AG20443 (cell line): ENCODE measurements at places on chromosomes 16 and 17.
A peak's percentile ranks its signal among the peaks of the same experiment; 100 is the strongest.

GRCh38 chr17:14845591-14846281 lies 419.4 kb downstream of the PMP22 start:
- peak; percentile 22 for DNase-seq

GRCh38 chr16:85995541-85996423 lies 96.8 kb downstream of the IRF8 start:
- no peak for DNase-seq

DNA sequence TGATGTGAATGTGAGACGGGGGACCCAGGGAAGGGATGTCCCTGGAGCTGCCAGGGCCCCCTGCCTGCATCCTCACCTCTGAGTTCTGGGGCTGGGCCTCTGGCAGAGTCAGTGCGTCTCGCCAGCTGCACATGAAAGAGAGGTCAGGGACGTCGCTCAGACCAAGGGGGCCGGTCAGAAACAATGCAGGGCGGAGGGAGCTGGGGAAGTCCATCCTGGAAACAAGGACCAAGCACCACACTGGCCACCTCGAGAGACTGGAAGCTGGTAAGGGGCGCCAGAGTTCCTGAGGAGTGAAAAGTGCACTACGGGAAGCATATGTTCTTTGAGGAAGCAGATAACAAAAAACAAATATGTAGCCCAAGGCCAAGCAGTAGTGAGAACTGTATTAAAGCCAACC lies 2.1 kb downstream of the TAF1C start:
- no peak for DNase-seq

GRCh38 chr16:12390644-12391043 lies 413.0 kb downstream of the CPPED1 start:
- DNase-seq, result peak; percentile 67

DNA sequence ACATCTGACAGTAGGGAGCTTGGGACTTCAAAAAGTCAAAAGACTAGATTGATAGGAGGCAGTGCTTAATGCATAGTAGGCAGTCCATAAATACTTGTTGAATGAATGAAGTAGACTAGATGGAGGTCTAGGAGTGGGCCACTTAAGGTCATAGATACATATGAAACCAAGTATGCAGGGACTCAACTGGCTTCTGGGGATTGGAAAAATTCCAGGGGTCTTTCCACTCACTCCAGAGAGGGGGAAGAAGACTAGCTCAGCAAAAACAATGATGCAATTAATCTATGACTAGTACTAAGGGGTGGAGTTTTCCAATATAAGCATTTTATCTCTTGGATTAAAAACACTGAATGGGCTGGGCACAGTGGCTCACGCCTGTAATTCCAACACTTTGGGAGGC lies 298.3 kb upstream of the XYLT1 start:
- DNase-seq, result no peak

DNA sequence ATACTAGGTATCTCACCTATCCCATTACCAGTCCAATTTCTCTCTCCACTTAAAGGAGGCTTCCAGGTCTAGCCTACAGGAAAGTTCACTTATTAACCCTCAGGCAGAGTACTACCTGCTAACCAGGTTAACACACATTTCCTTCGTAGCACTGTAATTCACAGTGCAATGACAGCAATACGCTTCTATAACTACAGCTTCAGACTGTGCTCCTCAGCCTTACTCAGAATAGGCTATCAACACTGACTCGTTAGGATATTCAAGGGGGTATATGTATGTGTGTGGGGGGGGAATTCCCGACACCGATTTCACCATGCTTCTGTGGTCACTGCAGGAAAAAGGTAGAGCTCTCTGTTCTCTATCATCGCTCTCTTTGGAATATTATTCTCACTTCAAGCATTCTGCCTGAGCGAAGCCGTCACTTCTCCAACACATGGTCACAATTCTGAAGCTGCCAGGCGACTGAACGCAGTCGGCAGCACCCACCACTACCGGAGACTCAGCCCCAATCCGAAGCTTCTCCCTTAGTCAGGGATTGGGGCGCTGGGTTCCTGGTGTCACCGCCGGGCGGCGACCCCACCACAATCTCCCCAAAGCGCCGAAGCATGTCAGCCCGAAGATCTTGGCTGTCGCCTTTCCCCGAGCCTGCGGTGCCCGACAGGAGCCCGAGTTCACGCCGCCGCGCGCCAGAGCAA lies 618 bp downstream of the GGA3 start:
- DNase-seq, result no peak

DNA sequence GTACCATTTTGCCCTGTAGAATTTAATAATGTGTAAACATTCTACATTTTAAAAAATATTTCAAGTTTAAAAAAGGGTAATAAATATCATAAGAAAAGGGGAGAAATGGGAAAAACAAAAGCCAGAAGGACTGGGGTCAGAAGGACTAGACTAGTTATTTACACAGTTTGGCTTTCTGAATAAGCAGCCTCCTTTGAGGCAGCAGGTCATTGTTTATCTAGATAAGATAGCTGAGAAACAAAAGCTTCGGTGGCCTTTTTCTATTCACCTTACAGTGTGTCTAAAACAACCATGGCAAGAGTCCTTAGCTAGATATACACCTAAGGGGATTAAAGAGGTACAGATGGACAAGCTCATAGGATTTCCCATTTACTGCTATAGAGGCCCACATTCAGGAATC lies 396.5 kb upstream of the PMFBP1 start:
- no peak for DNase-seq

DNA sequence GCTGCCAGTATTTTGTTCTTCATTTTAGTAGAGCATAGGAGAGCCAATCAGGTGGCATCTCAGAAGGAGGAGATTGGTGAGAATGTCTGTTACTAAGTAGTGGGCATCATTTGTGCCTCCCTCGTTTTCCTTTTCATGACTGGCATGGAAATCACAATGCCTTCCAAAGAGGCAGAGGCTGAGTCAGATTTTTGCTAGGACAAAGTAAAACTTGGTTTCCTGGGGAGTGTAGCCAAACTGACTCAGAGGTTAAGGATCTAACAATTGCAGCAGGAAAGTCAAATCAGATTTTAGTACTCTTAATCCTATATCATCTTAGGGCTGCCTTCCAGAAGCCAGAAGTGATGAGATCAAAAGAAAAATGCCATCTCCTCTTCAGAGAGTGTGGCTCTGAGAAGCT lies 138.7 kb downstream of the ANKFN1 start:
- DNase-seq, result peak; percentile 72

GRCh38 chr16:7304958-7305357 lies 27.7 kb upstream of the RBFOX1 start:
- DNase-seq, result no peak

GRCh38 chr17:48444516-48445247 lies 14.7 kb upstream of the SKAP1 start:
- DNase-seq, result no peak

GRCh38 chr16:79559532-79559931 lies 41.0 kb downstream of the MAF start:
- DNase-seq, result no peak

DNA sequence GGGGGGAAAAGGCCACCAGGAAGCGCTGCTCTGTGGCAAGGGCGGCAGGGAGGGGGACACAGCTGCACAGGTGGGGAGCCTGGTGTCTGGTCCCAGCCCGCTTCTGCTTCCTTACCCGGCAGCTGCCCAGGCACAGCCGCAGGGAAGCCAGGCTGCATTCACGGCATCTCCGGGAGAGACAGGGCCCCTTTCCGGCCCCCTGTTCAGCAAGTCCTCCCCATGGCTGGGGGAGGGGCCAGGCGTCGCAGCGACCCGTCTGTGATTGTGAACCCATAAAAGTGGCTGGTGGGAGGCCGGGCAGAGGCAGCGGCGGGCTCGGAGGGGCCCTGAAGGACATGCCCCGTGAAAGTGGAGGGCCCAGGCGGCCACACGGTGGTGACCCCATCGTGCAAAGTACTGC lies 28.7 kb downstream of the SOX8 start:
- no peak for DNase-seq

DNA sequence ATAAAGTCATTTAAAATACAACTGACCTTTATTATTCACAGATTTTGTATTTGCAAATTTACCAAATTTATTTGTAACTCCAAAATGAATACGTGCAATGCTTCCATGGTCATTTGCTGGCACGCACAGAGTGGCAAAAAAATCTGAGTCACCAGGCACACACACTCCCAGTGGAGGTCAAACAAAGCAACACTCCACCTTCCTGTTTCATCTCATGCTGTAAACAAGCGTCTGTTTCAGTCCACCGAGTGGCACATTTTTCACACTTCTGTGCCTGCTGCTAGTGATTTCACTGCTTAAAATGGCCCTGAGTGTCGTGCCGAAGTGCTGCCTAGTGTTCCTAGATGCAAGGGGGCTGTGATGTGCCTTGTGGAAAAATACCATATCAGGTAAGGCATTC lies 17.8 kb upstream of the ITGAE start:
- no peak for DNase-seq

- DNase-seq, result no peak
These were observed 806 bp downstream of the TBX21 start for GRCh38 chr17:47733674-47734410.

- DNase-seq, result peak; percentile 28
These were observed 20.4 kb upstream of the SMURF2 start for GRCh38 chr17:64682261-64683181.

- DNase-seq, result peak; percentile 91
These were observed at the start of gene CDK5R1 for GRCh38 chr17:32486701-32487472. CDK5R1 (plus strand) TSS chr17:32486993; CDS start chr17:32487621, 628 bp downstream.

- DNase-seq, result no peak
These were observed 26.8 kb downstream of the DRC3 start for GRCh38 chr17:17999364-18000029.

GRCh38 chr17:81163703-81164370 lies 1.5 kb upstream of the PVALEF start:
- DNase-seq, result no peak

DNA sequence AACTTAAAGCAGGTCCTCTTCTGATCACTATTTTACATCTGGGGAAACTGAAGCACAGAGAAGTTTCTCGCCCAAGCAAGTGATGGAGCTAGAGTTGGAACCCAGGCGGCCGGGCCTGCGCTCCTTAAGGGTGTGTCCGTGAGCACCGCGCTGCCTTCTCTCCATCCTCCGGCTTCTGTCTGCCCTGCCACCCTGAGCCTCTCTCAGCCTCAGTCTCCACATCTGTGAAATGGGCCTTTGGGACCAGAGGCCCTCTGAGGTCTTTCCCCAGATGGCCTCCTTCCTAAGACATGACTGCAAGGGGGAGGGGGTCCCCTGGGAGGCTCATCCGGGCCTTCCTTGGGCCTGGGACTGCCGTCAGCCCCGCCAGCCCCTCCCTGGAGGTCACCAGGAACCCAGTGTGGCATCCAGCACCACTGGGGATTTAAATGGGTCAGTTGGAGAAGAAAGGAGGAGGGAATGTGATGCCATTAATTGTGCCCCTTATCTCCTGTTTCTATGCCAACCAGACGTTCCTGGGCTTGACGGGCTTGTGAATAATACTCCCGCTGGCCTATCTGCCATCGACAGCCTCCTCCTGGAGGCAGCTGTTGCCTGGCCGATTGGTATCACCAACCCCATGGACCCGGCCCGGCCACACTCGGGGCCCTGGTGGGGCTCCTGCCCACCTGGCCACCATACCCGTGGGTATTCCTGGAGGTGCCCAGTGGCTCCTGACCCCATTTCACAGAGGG lies 5.1 kb downstream of the ZFPM1 start:
- no peak for DNase-seq

GRCh38 chr17:76793775-76794174 lies 55.9 kb downstream of the MFSD11 start:
- DNase-seq, result peak; percentile 39

DNA sequence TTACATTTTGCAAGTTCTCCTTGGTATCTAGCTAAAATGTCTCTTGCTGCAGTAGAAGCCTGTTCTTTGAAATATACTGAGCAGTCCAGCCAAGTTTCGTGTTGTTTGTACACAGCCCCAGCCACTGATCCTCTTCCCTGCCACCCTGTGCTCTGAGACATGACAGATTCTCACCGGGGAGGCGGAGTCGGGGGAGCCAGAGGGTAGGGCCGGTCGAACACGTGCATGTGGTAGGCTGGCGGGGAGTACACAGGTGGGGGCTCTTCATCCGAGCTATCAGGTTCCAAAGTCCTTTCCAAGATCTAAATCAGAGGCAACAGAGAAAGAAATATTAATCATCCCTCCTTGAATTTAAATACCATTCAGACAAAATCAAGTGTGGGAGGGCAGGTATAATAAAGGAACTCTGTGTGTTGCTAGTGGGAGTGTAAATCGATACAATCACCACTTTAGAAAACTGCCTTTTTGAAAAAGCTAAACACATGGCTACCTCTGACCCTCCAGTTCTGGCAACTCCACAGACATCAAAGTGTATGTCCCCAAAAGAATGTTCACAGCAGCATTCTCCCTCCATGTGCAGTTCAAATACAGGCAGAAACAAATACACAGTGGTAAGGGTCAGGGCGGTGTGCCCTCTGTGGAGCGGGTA lies 29.7 kb upstream of the MRPS23 start:
- no peak for DNase-seq

- DNase-seq, result no peak
These were observed 11.2 kb downstream of the P2RX1 start for GRCh38 chr17:3905017-3905520.

- DNase-seq, result peak; percentile 68
These were observed 8.5 kb downstream of the ZFPM1 start for GRCh38 chr16:88461331-88462269.

- no peak for DNase-seq
These were observed 8.7 kb upstream of the GFOD2 start for GRCh38 chr16:67727521-67728485.

DNA sequence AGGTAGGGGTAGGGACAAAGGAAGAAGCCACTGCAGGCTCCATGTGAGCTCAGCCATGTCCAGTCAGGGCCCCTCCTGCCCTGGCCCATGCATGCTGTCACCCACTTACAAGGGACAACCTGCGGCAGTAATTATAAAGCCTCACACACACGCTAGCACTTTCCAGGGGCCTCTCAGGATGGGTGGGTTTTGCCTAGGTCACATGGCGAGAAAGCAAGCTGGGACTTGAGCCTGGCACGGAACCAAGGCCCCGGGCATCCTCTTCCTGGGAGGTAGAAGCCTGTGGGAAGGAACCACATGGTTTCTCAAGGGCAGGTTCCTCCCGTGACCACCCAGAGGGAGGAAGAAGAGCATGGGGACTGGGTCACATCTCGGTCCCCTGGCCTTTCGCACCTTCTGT lies 7.0 kb downstream of the ZNF319 start:
- DNase-seq, result no peak

DNA sequence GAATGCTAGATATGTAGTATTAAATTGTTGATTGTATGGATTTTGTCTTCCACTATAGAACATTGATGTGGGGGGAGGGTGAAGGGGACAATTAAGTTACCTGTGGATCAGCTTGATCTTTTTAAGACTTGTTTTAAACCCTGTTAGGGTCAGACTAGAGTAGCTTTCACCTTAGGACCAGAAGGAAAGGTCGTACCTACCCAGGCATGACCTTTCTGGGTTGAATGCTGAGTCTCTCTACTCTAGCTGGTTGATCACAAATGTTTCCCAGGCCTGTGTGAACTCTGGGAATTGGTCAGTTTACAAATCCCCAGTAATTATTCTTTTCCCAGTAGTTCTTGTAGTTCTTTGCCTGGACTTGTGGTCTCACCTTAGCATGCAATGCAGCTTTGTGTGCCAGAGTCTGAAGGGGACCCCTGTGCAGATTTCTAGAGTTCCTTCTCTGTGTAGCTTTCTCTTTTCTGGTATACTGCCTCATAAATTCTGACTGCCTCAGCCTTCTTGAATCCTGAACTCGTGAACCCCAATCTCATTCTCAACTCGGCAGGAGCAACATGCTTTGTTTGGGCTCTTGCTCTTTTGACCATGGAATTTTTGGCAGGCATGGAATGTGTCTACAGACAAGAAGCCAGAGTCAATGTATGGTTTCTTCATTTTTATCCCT lies 54.1 kb downstream of the VMP1 start:
- peak; percentile 22 for DNase-seq
